Right renal cortex interstitium (tissue), 3 donors: ENCODE measurements at places on chromosomes 4 and X. TPM values are rescaled to one million over a fixed set of nuclear protein-coding genes. Genes with fewer than 3 reads are reported as not detected.

UNC5C gene
- 46.5 TPM for polyA plus RNA-seq

MAOA gene
- 17.9 TPM for polyA plus RNA-seq

PAGE4 gene
- polyA plus RNA-seq = 1.4 TPM

ELF4 gene
- polyA plus RNA-seq = 11.8 TPM

TMEM47 gene
- polyA plus RNA-seq = 38.9 TPM

XPNPEP2 gene
- polyA plus RNA-seq = 53.7 TPM

NWD2 gene
- 0.25 TPM for polyA plus RNA-seq

IL9R gene
- polyA plus RNA-seq = not detected

GRCh38 chr4:159516556-159517140, 413.8 kb downstream of the RAPGEF2 start:
- DNase-seq = no peak

- no peak for DNase-seq
Measured at GRCh38 chr4:106286611-106287010, 29.4 kb downstream of the TBCK start.

GRCh38 chr4:9923195-9923812, 98.0 kb downstream of the SLC2A9 start:
- no peak for DNase-seq

GRCh38 chrX:105211066-105211575, 9.4 kb downstream of the TEX13A start:
- no peak for DNase-seq

DNA sequence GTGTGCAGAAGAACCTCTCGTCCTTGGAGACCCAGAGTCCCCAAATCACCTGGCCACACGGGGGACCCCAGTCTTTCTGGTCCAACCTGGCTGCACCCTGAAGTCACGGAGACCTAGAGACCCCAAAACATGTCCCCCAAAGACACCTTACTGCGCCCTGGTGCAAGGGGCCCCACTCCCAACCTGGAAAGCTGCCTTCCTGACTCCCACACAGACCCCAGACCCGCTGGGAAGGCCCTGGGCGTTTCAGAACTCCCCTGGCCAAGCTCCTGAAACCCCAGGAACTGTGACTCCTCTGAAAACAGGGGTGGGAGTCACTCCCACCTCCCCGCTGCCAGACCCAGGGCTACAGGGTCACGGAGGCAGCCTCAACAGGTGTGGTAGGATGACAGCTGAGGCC, 12.7 kb upstream of the SHOX start:
- DNase-seq = no peak

- no peak for DNase-seq
Measured at GRCh38 chr4:48575964-48576363, 85.9 kb downstream of the ZAR1 start.

- no peak for DNase-seq
Measured at GRCh38 chr4:90992213-90992612, 865.0 kb downstream of the CCSER1 start.

GRCh38 chrX:41258226-41258625, 75.7 kb upstream of the DDX3X start:
- no peak for DNase-seq
